Activated CD8-positive, alpha-beta T cell treated with anti-CD3 and anti-CD28 coated beads, Interleukin-2, amount 10 ng/mL, durations not matched to agents 7 days and 5 days (primary cell): ENCODE measurements at places on chromosomes 2 and 18. TPM values are rescaled to one million over a fixed set of nuclear protein-coding genes. Genes with fewer than 3 reads are reported as not detected.

The DARS1 gene
- 148 TPM for total RNA-seq

The MREG gene
- total RNA-seq, result 12.1 TPM

The SFXN5 gene
- 15.7 TPM for total RNA-seq

The NPHP1 gene
- total RNA-seq, result 0.60 TPM
